ENCODE measurements at places on chromosomes 12 and 14.

- DNase-seq = no peak
These were observed 192.9 kb downstream of the SEC23A start for GRCh38 chr14:38910092-38910491.

DNA sequence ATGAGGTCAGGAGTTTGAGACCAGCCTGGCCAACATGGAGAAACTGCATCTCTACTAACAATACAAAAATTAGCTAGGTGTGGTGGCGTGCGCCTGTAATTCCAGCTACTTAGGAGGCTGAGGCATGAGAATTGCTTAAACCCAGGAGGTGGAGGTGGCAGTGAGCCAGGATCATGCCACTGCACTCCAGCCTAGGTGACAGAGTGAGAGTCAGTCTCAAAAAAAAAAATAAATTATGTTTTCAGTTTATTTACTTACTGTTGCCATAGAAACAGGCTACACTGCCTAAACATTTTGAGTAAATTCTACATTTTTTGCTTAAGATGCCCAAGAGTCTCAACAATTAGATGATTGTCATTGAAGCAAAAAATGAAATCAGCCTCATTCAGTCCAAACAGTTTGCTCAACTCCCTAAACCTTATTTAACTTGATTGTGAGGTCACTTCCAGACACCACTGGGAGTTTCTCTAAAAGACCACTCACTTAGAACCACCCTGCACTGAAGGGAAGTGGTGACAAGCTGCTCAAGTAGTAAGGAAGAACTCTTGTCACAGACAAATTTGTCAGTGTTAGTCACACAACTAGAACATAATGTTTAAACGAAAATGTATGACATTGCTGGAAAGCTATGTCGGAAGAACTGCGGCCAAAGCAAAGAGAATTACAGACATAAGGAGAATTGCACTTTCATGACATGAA lies 9.8 kb upstream of the GNPNAT1 start:
- no peak for DNase-seq

- no peak for DNase-seq
These were observed 260.9 kb downstream of the BMP4 start for GRCh38 chr14:53695692-53696214.

DNA sequence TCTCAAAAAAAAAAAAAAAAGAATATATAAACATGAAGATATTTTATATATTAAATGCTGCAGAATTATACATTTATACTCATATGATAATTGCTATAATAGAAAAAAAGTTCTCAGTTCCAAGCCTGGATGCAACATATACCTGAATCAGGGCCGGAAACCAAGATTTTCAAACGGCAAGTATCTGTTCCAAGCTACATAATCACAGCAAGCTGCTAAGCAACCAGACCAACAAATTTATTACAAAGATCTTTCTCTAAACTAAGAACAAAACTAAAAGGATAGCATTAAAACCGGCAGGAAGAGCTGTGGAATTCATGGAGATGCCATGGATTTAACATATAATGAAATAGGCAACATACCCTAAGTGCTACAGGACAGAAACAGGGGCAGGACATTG lies 7.1 kb downstream of the RACGAP1 start:
- DNase-seq = no peak

DNA sequence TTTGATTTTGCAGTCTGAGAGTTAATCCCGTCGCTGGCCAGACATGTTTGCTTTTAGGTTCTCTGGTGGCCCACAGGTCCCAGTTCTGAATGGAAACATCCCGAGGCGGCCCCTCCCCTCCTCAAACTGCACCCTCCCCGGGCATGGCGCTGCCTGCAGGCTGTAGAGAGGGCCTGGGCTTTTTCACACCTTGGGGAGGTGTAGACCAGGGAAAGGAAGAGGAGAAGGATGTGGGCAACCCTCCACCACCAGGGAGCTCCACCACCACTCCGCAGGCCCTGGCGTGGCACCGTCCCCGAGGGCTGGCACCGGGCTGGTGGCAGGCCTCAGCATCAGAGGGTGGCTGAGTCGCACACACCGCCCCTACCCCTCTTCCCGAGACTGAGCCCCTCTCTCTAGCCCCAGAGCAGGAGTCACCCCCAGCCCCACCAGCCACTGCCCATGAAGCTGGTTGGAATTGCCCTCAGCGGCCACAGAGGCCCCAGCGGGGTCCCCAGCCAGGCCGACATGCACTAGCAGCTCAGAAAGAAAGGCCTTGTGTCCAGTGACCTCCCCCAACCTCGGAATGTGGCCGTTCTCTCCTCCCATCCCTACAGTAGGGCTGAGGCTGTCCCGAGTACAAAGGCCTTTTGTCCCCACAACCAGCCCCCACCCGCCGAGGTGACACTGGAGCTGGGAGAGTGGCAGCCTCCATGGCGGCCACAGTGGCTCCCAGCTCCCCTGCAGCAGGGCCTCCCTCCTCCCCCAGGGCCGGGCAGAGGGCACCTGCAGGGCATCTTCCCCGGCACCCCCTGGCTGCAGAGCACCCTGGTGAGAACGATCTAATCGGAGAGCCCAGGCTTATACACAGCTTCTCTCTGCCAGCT lies 23.5 kb upstream of the INF2 start:
- no peak for DNase-seq

GRCh38 chr12:49283541-49284429 lies 11.2 kb upstream of the PRPH start:
- DNase-seq = no peak

DNA sequence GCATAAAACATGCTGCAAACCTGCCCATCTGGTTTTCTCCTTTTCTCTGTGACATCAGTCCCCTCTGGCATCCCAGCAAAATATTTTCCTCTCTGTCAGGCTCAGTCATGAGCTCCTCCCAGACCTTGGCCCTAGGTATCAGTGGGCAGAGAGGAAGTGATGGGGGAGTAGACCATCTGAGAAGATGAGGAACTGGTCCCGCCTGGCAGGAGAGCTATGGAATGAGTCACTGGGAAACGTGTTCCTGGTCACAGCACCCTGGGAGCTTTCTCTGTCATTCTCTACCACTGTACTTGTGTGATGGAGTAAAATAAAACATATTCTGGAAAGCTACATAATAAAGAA lies 5.0 kb upstream of the SRSF9 start:
- DNase-seq = no peak

GRCh38 chr12:48183876-48184548 lies 568 bp downstream of the CCDC184 start:
- no peak for DNase-seq

DNA sequence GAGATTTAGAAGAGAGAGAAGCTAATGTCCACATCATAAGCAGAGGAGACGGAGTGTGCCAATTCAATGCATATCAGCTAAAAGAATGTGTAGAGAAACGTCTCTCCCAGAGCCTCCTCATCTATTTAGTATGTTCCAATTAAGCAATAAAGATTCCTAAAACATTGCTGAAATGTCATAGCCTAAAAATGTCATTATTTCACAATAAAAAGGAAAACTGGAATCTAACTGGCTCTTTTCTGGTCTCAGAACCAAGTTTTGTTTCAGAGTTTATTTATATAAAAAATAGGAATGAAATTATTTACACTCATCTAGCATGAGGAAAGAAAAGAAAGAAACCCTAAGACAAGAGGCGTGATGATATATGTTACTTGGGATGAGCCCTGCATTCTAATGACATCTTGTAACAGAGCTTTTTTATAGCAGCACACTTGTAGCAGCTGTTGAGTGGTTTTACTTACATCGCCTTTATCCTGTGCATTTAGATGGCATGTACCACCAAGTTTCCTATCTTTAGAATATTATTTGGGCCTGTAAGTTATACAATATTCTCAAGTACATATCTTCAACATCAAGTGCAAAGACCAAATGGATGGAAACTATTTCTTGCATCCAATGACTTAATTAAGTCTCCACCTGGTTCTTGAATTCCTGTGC lies 266.3 kb upstream of the PRKD1 start:
- no peak for DNase-seq

DNA sequence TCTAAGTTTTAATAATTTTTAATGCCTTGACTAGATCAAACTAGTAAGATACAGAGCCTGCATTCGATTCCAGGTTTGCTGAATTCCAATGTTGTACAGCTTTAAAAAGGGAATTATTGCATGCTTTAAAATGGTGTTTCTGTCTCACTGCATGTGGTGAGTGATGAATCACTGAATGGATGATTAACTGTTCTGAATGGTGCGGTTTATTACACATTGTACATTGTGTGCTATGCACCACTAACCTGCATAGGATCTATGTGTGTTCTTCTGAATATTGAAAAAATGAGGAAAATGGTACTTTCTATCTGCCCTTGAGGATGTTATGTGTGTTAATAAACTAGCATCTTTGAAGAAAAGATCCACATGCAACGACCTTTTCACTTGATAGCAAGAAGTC lies 231.7 kb downstream of the NRXN3 start:
- no peak for DNase-seq

DNA sequence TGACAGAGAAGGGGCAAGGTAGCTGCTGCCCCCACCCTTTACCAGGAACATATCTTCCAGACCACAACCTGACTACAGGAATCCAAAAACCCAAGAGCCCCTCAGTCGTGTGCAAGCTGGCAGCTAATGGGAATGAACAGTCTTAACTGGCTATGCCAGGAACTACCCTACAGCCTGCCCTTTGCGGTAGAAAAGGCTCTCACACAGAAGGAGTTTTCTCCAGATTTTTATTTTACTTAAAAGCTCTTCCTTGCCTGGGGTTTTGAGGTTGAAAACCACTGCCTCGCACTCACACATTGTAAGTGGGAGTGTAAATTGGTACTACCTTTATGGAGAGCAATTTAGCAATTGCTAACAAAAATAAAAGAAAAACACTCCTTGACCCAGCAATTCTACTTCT lies 28.3 kb downstream of the PITPNM2 start:
- no peak for DNase-seq

DNA sequence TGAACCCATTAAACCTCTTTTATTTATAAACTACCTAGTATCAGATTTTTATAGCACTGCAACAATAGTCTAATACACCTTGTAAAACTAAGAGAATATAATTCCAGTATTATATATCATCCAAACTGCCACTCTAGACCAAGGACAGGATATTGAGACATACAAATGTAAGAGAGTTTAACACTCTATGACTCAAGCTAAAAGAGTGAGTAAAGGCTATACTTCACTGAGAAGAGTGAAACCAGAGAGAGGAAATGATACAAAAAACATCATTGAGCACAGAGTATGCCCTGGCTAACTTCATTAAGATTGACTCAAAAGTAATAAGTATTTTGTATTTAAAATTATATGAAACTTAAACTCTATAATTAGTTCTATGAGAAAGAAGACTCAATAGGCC lies 1951.9 kb upstream of the SEL1L start:
- DNase-seq = no peak

DNA sequence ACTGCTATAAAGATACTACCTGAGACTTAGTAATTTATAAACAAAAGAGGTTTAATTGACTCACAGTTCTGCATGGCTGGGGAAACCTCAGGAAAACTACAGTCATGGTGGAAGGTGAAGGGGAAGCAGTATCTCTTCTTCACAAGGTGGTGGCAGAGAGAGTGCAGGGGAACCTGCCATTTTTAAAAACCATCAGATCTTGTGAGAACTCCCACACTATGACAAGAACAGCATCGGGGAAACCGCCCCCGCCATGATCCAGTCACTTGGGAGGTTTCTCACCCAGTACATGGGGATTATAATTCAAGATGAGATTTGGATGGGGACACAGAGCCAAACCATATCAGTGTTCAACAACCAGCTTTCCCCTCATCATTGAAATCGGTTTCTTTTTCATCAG lies 49.9 kb downstream of the AEBP2 start:
- DNase-seq = no peak

GRCh38 chr12:116525418-116526001 lies 33.7 kb upstream of the MAP1LC3B2 start:
- DNase-seq = no peak

DNA sequence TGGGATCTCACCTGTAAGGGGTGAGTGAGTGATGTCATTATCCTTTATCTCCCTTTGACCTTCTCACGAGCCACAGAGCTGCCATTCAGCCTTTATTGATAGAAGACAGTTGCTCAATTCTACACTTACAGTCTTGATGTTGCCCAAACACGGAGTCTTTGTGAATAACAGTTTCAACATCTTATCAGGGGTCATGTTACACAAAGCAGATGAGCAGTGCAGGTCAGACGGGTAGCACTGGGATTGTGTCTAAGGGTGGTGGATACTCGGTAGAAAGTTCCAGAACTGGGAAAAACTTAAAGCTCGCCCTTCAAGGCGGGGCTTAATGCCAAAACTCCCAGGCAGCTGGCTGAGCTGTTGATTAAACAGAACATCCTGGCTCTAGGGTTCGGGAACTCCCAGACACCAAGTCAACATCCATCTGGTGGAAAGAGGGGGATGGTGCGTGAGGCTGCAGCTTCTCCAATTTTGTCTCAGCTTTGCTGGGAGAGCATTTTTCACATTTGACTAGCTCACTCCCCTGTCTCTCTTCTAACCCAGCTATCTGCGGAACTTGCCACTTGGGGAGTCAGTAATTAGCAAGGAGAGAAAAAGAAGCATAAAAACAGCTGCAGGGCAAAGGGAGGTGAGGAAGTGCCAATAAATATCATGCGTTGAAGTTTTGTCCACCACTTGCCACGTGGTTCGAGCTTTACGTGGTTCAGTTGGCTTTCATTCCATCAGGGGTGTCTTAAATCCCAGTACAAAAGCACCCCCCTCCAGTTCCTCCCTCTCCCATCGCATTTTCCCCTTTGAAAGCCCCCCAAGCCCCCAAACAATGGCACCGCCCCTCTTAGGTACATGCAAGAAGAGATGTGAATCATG lies 31.0 kb downstream of the FOXN4 start:
- no peak for DNase-seq
